ENCODE measurements at places on chromosomes 6 and 20.

- DNase-seq, result peak; percentile 89
Measured at GRCh38 chr20:54103067-54103761, 32.8 kb upstream of the BCAS1 start.

GRCh38 chr6:127162836-127163235 is 44.4 kb downstream of the RSPO3 start:
- no peak for DNase-seq

GRCh38 chr20:48787861-48788375 is 39.9 kb downstream of the PREX1 start:
- no peak for DNase-seq

DNA sequence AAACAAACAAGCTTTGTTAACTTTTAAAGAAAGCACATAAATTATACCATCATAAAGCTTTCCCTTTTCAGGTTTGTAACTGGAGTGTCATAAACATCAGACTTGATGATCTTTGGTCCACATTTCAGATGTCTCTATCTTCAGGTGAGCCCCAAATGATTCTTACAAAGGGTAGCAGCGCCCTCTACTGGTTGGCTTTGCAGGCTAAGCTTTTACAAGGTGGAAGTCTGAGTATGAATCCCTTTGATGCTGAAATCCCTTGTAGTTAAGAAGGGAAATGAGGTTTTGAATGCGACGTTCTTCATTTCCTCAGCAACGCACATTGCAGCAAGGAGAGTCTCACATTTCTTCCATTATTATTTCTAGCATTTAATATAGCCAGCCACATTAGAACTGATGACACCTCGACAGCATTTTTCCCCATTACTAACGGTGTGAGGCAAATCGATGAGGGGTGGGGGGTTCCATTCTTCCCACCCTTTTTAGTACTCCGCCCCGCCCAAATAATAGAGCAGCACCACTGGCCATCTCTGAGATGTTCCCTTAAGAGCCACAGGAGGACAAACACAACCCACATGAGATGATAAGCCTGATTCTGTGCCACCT is 126.3 kb upstream of the NT5E start:
- DNase-seq, result peak; percentile 79

- DNase-seq, result no peak
Measured at GRCh38 chr6:134730013-134730412, 219.9 kb downstream of the ALDH8A1 start.

DNA sequence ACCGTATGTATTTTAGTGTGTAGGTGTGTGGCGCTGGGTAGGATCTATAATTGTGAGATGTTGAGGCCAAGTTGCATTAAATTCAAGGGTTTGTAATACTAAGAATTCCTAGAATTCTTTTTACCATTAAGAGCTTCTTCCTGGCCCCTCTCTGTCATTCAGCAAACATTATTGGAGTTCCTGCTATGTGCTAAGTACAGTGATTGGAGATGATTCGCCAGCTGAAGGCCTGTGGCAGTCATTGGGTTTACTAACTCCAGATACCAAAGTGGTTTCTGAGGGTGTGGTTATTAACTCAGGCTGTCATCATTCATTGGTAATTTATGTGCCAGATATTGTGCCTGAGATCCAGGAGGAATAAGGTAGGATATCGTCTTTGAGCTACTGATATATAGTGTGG is 167.1 kb downstream of the LAMA2 start:
- DNase-seq, result no peak

- DNase-seq, result no peak
Measured at GRCh38 chr20:8089668-8090067, 42.4 kb upstream of the PLCB1 start.

DNA sequence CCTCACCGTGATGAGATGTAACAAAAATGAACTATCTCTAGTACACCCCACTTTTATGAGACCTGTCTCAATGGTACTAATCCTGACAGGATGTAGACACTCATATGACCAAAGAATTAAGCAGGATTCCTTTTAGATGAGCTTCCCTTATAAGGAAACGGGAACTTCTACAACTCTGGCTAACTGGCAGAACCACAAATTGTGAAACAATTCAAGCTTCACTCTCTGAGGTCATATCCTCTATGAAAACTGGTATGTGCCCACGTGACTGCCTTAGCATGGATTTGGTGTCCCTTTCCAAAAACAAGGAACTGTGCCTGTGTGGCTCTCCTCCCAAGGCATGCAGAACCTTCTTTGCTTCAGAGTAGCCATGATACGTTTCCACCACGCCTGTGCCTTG is 14.1 kb upstream of the CPNE5 start:
- DNase-seq, result no peak

GRCh38 chr6:81531869-81532561 is 220.5 kb downstream of the TENT5A start:
- DNase-seq, result no peak

DNA sequence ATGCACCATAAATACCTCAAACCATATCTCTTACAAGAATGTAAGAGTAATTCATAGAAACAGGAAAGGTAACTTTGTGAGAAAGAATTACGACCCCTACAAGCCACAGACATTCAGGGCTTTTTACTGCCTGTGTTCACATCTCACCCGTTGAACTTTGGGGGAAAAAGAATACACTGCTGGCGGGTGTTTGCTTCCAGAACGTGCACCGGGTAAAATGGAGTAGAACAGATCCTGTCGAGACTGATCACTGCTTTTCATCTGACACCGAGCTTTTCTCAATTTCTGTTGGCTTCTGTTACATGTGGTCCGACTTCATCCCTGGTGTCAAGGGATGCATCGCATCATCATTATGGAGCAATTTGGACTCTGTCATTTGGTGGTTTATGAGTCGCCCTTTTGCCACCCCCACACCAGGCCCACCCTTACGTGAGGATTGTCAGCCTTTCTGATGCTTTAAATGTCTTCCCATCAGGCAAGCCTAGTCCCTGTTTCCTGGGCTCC is 219.2 kb upstream of the ZFP64 start:
- DNase-seq, result peak; percentile 15

DNA sequence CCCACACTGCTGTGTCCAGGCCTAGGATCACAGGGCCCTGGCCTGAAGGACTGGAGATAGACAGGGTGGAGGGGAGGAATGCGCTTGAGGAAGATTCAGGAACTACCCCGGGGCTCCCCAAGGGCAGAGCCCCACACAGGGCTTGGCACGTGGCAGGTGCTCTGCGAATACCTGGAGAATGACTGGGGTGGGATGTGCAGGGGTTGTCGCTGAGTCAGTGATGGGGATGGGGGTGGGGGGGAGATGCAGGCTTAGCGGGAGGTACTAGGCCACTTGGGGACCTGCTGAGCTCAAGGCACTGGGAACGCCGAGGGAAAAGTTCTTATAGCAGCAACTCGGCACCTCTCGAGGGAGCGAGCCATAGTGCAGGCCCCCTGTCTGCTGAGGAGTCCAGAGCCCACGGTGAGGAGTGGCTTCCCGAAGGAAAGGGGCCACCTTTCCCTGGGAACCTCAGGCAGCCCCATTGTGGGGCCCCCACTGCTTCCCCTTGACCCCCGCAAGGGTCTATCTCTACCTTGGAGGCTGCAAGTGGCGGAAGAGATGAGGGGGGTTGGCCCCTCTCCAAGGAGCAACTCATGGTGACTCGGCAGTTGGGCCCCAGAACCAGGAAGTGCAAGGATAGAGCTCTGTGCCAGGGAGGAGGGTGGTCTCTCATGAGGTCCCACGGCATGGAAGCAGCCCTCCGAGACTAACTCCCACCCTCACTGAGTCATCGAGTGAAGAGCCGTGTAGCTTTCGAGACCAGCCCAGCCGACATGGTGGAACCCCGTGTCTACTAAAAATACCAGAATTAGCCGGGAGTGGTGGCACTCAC is 33.1 kb downstream of the SRC start:
- DNase-seq, result no peak

GRCh38 chr6:158744986-158745430 is 74.2 kb downstream of the EZR start:
- DNase-seq, result no peak

DNA sequence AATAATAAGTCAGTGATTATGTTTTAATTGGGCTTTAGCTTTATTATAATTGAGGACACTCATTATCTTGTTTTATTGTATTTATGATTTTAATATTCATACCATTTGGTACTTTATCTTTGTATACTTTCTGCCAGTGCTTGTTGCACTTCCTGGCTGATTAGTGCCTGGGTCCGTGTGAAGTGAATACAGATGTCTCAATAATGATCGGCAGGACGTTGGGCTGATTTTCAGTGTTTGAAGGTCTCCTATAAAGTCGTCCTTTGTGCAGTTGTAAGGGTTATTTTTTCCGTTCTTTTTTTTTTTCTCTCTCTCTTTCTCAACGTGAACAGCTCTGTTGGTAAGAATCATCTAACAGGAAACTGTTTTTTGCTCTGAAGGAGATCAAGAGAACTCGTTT is 450.0 kb upstream of the POU3F2 start:
- DNase-seq, result no peak

GRCh38 chr6:101847690-101848089 is 454.2 kb downstream of the GRIK2 start:
- DNase-seq, result no peak

- DNase-seq, result no peak
Measured at GRCh38 chr6:170045981-170046667, 244.8 kb downstream of the DLL1 start.

DNA sequence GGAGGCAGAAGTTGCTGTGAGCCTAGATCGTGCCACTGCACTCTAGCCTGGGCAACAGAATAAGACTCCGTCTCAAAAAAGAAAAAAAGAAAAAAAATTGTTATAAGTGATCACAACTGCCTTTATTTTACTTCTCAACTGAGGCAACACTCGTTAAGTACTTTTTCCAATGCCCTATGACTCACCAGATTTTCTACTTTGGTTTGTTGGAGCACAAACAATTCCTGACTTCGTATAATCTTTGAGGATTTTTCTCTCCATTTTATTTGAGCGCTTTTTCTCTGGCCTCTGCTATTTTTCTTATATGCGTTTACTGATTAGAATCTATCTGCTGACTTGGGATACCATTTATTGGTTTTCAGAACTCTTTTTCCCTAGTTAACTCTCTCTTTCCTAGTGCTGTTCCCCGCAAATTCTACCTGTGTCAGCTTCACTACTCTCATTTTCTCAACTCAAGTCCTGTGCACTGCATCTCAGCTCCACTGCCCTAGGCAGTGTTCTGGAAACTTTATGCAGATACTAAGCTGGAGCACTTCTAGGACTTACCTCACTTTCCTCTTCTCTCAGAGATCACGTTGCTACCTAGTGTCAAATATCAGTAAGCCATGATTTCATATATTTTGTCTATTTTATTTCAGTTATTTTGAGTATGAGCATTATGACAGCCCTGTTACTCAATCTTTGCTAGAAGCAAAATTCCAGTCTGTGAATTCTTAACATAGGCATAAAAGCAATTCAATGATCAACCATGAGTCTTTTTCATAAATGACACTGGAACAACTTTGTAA is 1120.1 kb upstream of the CITED2 start:
- no peak for DNase-seq

- no peak for DNase-seq
Measured at GRCh38 chr6:3417473-3417872, 39.4 kb downstream of the SLC22A23 start.

DNA sequence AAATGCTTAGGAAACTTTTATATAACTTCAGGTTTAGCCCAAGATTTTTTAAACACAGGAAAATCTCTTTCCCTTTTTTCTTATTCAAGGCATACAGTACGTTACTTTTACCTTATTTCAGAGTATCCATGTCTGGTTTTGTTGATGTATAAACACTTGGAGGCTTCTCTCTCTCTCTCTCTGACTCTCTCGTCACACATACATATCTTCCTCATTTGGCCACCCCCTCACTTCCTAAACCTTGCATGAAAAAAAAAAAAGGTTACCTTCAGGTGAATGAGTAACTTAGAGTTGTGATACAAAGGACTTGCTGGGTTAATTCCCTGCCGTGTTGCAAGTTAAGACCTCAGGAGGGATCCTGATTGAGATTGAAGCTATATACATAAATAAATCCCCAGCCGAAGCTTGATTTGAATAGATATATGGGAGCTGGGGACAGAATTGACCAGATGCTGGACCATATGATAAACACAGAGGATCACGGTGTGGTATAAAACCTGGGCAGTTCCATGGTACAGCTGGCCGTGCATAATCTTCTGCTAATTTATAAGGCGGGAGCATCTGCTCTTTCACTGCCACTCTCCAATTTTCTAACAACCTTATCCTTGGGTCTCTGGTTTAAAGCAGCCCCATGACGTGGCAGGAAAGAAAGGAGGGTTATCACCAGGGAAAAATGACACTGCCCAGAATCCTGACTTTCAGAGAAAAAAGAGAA is 55.1 kb upstream of the IL20RA start:
- DNase-seq, result no peak

- DNase-seq, result no peak
Measured at GRCh38 chr6:35234901-35235300, 21.1 kb downstream of the SCUBE3 start.

GRCh38 chr6:124723671-124724070 is 238.6 kb upstream of the RNF217 start:
- DNase-seq, result no peak

DNA sequence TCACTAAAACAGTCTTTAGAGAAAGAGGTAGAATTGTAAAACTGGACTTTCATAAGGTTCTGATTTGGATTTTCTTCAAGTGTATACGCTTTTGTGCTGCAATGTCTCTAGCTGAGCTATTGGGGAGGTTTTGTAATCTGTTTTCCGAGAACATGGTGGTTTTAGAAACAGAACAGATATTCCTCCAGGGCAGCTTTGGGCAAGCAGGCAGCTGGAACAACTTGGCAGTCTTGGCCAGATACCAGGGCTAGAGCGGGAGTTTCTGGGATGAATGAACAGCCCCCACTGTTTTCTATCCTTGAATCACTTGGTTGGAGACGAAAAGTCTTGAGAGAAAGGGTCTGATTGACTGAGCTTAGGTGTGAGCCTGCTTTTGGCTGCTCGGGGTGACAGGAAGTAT is 17.1 kb upstream of the ARMC2 start:
- DNase-seq, result no peak

- no peak for DNase-seq
Measured at GRCh38 chr6:168597471-168597875, 156.5 kb downstream of the SMOC2 start.

DNA sequence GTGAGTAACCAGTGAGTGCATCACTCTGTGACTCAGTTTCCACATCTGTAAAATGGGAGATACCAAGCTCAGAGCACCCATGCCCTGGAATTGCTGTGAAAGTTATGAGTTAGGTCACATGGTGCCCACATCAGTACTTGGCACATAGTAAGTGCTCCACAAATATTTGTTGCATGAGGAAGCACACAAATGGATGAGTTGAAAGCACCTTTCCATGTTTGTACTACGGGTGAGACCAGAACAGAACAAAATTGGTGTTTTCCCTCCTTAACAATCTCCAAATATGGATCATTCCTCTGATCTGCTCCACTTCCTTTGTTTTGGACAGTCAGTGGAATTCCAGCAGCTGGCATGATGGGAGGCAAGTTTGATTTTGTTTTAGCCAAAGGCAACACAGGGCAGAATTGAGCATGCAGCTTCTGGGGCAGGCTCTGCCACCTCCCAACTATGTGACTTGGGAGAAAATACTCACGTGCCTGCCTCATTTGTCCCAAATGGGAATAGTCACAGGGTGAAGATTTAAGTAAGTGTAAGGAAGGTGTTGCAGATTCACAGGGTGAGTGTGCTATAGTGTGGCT is 503.7 kb upstream of the SULF2 start:
- no peak for DNase-seq

DNA sequence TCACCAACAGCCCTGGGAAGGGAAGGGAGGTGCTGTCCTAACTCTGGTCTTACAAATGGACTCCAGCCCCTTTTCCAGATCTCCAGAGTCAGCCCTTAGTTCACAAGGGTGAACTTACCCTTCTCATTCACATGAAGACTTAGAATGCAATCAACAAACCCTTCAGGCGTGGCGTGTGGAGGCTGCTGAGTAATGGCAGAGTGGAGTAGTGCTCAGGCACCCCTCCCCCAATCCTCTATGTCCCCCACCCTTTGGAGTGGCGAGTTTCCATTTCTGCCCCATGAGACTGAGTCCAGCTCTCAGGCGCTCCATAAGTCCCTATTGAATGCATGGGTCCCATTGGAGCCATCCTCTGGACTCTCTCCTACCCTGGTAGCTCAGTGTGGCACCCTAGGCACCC is 3.3 kb downstream of the SNAI1 start:
- no peak for DNase-seq

All from stimulated activated CD4-positive, alpha-beta T cell treated with anti-CD3 and anti-CD28 coated beads, Interleukin-2, amount 100 ng/mL, for 24 hours (primary cell).